Psoas muscle (tissue), 8 donors: ENCODE measurements at places on chromosomes 4 and X. TPM values are rescaled to one million over a fixed set of nuclear protein-coding genes. Genes with fewer than 3 reads are reported as not detected.

MAGEA4 gene
- total RNA-seq = not detected

DNA sequence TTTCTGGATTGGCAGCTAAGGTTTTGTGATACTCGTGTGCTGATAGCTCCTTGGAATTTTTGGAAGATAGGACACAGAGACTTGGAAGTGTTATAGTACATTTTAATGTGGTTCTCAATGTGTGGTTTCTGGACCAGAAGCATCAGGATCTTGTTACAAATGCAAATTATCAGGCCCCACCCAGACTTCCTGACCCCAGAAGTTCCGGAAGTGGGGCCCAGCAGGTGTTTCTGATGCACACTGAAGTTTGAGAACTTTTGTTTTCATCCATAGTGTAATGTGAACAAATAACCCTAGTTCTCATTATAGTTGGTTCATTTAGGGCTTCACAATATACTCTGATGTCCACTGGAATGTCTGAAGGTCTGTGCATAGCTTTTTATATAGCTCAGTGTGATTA, 49.6 kb downstream of the LAMP2 start:
- no peak for DNase-seq

- DNase-seq = no peak
These were observed 3.1 kb upstream of the TDO2 start for GRCh38 chr4:155900381-155900780.

HSPA4L gene
- 1.6 TPM for total RNA-seq

- no peak for DNase-seq
These were observed 11.6 kb upstream of the CTBP1 start for GRCh38 chr4:1260418-1261106.

GRCh38 chr4:42284030-42284429, 113.3 kb upstream of the SHISA3 start:
- DNase-seq = no peak

DNA sequence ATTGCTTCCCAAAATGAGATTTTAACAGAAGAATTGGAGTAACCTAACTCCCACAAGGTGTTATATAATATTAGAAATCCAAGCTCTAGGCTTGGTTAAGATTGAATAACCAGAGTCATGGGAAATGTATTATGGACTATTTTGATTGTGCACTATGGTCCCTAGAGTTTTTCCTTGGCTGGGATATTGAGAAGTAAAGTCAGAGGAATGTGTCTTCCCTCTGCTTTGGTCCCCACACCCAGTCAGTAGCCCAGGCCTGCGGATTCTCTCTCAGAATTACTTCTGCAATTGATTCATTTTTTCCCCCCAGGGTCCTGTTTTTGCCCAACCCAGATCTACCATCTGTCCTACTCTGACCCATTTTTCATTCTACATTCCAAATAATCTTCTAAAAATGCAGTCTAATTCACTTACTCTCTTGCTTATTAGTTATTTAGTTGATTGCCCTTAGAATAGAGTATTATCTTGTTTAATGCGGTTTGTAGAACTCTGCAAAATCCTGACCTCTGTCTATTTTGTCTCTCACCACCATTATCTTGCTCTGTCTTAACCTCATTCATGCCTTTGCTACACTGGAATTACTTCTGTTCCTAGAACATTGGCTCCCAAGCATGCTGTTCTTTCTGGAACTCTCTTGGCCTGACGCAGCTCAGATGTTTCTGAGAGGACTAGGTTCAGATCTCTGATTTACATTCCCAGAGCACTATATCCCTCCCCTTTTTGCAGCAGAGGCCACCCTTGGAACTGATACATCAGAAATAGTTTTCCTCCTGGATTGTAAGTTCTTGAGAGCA, 23.6 kb downstream of the GUCY1A1 start:
- DNase-seq = no peak

- no peak for DNase-seq
These were observed 127.4 kb downstream of the SLC39A8 start for GRCh38 chr4:102217775-102218355.

MTNR1A gene
- not detected for total RNA-seq

CNKSR2 gene
- 0.36 TPM for total RNA-seq

CLDN22 gene
- not detected for total RNA-seq

DNA sequence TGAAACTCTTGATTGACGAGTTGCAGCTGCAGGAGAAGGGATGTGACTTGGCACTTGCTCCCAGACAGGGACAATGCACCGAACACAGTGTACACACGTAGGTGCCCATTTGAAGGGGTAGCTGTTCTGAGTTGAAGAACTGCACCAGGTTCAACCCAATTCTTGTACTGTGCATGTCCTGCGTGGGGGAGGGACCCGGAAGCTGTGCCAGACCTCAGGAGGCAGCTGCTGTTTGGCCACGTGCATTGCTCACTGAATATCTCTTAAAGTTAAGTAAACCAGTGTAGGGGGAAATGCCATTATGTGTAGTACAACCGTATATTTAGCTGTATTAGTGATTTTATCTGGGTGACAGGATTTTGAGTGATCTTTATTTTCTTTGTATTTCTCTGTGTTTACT, 12.0 kb upstream of the RBBP7 start:
- DNase-seq = peak; percentile 68

- peak; percentile 32 for DNase-seq
These were observed 72.6 kb downstream of the STARD8 start for GRCh38 chrX:68719904-68720614.

DNA sequence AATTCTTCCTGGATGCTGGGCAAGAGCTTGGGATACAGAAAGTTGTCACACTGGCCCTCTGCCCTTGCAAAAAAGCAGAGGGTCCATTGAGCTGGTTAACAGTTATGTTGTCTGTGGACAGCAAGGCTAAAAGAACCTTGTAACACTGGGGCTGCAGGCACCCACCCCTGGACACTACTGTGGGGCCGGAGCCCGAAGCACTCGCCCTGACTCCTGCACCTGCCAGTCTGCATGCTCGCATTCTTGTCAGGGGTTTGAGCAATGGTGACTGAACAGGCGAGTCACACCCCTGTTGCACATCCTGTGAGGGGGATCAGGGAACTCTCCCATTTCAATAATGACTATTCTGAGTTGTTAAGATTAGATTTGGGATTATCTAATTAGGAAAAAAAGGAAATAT, 23.6 kb downstream of the ADH4 start:
- DNase-seq = no peak

DNA sequence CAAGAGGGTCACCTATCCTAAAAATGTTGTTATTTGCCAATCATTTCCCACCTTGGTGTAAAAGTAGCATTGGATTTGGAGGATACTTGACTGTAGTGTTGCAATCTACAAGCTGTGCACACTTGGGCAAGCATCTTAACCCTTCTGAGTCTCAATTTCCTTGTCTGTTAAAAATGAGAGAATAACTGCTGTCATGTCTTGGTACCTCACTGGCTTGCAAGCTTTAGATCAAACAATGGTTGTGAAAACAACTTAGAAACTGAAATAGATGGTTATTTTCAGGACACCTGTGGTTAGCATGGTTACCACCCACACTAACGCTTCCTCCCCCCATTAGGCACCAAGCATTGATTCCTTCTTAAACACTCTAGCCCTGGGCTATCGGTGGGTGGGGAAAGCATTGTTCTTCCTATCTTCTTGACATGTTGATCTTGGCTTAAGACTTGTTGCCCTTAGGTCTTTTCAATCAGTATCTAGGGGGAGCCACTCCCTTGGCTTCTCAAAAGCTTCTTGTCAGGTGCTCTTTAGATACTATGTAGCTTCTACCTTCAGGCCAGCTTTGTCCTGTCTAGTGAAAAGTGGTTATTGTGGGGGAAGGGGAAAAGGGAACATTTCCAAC, 10.6 kb upstream of the AMOT start:
- no peak for DNase-seq

SLC6A8 gene
- 149 TPM for total RNA-seq

DNA sequence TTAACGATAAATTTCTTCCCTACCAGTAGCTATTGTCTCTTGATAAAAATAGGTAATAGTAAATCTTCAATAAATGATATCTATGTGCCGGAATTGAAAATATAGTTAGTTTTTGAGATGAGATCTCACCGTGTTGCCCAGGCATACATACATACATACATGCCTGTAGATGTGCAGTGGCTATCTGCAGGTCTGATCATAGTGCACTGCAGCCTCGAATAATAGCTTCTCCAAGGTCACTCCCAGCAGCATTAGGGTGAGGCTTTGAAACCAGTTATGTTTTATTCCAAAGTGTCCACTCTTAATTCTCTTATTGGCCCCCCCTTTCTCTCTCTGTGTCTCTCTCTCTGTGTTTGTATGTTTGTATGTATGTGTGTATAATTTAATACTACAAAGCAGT, 37.5 kb downstream of the ZFX start:
- DNase-seq = no peak

DNA sequence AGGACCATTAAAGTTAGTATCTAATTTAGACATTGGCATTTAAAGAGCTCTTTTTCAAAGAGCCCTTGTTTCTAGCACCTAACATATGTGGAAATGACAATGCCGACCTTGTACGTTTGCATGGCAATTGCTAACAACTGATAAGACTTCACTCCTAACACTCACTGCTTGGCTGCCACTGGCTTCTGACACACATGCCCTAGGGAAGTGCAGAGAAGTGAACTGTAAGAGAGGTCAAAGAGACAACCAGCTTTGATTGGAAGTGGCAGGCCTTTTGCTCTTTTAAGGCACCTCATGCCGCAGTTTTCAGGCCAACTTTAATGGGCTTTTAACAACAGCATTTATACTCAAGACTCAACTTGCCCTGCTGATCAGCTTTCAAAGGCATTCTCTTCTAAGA, 158.4 kb downstream of the RAB28 start:
- DNase-seq = no peak

GRCh38 chr4:137909529-137910309, 332.4 kb downstream of the SLC7A11 start:
- no peak for DNase-seq

DNA sequence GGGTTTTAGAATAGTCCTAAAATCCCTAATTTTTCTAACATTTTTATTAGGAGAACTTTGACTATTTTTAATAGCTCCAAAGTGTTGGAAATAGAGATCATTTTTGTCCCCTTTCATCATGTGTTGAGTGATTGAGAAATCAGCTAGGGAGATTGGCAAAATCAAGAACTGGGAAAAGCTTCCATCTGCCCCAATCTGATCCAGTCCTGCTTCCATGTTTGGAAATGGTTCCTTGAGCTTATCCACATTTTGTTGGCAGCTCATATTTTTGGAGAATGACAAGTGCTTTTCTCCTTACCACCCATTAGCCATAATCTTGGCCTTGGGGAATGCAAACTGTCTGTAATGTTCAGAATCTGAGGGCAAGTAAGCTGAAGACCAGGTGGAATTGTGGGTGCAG, 73.9 kb downstream of the SYNPO2 start:
- no peak for DNase-seq

GRCh38 chrX:103783971-103784370, 7.3 kb downstream of the PLP1 start:
- DNase-seq = no peak
